Kidney glomerular epithelial cell (primary cell): ENCODE measurements at places on chromosomes 7 and 10.

GRCh38 chr10:104824380-104825006 is 183.4 kb downstream of the SORCS3 start:
- peak; percentile 50 for DNase-seq

- no peak for DNase-seq
These were observed 15.2 kb downstream of the PALD1 start for GRCh38 chr10:70493660-70494234.

DNA sequence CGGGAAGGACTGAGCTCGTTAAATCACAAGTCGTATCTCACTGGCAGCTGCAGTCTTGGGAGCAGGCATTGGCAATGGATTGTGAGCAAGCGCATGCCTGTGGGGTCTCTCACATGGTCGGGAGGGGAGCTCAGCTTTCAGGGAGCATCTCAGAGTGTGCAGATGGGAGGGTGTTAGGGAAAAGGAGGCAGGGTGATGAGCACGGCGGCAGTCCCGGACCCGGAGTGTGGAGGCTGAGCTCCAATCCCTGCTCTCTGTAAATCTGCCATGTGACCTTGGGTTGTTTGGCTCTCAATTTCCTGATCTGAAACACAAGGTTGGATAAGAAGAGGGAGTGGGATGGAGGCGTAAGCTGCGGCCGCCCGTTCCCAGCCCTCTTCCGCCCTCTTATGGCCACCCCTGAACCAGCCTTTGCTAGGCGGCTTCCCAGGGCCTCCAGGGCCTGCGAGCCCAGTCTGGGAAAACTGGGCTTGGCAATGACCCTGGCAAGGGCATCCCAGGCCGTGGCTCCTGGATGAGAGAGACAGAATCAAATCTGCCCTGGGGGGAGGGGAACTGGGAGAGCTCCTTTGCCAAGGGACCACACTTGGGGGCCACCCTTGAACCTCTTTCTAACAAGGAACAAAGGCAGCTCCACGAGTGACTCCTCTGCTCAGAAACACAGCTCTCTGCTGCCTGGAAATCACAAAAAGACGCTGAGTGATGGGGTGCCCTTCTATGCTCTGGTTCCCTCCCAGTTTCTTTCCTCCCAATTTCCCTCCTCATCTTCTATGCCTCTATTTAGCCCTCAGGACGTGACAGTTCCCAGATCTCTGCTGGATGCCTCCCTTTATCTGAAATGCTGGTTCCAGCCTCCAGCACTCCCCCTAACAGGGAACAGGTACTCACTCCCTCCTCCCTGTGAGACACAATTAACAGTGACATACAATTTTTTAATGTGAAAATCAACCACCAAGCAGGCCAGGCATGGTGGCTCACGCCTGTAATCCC is 41.7 kb upstream of the LOXL4 start:
- DNase-seq, result peak; percentile 46

- no peak for DNase-seq
These were observed 16.3 kb upstream of the GLI3 start for GRCh38 chr7:42253316-42253715.

- no peak for DNase-seq
These were observed 36.2 kb upstream of the SDK1 start for GRCh38 chr7:3264693-3265339.

DNA sequence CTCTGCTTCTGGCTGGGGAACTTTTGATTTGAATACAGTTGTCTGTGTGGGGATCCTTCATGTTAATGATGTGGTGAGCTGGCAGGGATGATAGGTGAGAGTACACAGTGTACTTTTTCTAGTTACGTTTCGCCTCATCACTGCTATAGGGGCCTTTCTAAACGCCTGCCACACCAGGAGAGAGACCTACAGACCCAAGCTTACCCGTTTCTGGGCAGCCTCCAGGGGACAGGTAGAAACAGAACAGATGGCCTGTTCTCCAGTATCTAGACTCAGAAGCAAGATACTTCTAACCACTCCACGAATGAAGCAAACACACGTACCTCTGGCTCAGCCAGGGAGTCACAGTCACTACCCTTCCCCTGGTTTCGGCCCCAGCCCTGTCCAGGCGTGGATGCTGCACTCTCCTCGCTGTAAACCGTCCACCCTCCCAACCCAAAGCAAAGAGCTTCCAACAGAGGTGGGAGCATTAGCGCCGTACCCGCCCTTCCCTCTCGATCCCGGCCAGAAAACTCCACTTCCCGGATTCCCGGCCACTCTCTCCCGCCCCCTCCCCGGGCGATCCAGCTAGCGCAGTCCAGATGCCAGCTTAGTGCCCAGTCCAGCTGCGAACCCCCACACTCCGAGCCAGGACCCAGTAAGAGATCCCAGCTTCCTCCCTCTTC is 1.2 kb downstream of the CCDC6 start:
- DNase-seq, result no peak

DNA sequence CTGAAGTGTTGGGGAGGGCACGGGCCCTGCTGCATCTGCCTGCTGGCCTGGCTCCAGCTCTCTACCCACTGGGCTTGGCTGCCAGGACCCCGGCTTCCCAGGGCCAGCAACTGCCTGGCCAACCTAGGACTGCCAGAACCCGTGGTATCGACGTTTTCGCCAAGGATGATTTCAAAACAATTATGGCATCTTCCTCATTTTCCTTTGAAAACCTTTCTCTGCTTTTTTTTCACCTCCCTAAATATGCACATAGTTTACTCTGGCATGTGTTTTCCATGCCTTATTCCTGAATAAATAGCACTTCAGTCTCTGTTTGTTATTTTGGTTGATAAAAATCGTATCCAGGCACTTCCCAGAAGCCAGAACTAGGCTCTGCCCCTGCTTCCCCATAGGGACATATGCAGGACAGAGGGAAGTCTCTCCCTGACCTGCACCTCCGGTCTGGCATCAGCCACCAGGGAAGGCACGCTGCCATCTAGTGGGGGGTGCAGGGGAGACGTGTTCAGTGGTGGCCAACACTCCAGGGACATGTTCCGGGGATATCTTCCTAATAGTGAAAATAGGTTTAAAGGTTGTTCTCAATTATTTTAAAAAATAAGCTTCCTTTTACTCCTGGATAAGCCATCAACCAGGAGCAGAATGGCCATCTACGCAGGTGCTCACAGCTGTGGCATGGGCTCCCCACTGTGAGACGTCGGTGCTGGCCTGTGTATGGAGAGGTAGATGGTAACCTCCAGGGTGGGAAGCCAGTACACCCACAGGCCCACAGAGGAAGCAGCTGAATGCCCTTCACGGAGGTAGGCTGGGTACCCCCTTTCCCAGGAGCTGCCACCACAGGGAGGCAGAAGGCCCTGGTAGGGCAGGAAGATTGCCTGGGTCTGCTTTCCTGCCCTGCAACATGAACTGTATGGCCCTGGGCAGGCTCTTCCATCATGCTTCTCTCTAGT is 30.7 kb upstream of the ANTXRL start:
- peak; percentile 55 for DNase-seq

DNA sequence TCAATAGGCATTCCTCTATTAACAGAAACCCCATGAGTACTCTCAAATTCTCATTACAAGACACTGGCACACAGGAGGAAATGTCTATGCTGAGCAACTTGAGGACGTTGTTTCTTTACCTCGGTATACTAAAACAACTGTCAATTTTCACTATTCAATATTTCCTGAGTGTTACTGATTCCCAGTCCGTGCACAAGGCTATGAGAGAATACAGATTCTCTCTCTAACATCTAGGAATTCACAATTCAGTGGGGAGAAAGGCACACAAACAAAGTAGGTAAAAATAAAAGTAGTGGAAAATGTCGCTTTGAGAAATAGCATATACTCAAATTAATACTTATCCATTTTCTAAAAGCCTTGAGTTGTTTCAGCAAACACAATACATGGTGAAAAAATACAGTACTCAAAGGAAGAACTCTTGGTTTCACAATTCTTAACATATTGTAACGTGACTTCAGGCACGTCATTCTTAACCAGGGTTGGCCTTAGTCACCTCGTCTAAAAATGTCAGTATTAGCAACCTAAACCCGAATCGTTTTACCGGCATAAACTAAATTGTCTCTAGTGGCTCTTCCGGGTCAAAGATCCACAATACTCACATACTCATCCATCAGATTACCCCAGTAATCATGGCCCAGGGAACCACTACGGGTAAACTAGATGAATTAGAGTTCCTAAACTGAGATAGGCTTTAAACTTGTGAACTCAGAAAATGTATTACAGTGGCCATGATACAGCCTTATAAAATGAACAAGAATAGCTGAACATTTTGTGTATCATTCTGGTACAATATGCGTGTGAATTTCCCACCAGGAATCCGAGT is 1.5 kb downstream of the IPMK start:
- DNase-seq, result peak; percentile 37

GRCh38 chr10:79283616-79284015 is 63.7 kb upstream of the PPIF start:
- DNase-seq, result no peak

- DNase-seq, result no peak
These were observed 548.9 kb upstream of the STEAP1 start for GRCh38 chr7:89605362-89605761.

DNA sequence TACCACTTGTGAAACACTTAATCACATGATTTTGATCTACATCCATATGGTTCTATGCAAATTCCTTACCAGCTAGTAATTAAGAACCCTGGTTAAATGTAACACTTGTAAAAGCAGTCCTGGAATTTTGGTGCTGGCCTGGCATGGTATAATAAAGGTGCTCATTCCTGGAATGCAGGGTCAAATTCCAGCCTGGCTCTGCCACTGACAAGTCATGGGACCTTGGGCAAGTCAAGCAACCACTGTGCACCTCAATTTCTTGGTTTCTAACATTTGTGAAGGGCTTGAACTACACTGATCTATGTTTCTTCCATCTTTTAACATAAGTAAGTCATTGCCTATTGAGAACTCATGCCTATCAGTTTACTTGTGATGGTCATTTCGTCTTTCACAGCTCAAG is 91.9 kb upstream of the PIK3CG start:
- DNase-seq, result peak; percentile 60

GRCh38 chr7:1255080-1255816 is 22.6 kb downstream of the UNCX start:
- DNase-seq, result no peak

- no peak for DNase-seq
These were observed 3.5 kb downstream of the NRCAM start for GRCh38 chr7:108452707-108453106.

DNA sequence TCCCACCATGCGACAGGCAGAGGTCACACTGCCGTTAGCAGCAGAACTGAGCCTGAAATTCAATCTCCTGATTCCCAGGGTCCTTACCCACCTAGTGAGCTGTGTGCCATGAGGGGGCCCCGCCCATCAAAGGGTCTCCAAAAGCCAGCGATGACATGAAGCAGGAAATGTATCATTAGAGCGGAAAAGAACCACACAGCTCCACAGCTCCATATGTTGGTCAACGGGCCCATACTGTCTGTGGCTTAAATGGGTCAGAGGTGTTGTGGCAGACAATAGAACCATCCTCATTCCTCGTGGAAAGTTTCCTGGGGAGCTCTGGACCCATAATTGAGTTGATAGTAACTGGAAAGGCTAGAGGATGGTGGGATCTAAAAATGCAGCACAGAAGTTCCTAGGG is 68.1 kb upstream of the PODXL start:
- DNase-seq, result no peak

DNA sequence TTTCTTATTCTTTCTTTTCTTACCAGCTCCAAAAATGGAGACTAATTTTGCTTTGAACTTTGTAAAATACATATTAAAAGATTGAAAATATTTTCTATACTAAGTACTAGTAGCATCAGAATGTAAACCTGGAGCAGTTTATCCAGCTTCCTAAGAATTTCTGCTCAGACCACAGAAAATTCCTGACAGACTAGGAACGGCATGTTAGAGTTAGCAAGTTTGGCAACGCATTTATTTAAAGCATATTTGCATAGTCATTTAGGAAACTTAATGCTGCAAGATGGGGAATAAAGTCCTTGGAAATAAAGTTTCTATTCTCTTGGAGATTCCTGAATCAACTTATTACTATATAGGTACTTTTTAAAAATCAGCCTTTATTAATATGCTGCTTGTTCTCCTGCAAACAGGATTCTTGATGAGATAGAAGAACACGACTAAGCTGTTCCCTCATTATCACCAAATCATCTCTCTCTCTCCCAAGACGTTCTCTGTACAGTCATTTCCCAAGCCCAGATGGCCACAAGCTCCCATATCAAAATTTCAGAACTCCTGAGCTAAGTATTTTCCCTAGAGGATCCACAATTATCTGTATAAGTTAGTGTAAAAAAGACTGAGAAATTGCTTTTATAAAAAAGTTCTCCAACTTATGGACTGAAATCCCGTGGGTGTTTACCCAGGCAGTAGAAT is 305.8 kb upstream of the NEBL start:
- no peak for DNase-seq

DNA sequence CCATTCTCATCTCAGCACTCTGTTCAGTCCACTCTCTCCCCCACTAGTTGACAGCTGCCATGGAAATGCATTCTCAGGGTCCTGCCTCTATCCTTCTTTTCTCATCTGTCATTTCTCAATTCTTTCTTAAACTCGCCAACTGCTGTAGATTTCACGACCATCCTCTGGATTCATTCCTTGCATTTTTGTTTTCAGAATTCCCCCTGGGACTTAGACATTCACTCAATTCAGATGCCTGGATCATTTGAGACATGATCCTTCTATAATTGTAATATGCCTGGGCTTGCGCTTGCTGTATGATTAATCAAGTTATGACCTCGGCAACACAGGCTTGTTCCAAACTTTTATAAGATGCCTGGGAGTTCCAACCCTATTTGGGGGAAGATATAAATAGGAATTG is 104.5 kb downstream of the RAB11FIP2 start:
- DNase-seq, result no peak

GRCh38 chr10:79942261-79943185 is 6.4 kb downstream of the SFTPD start:
- no peak for DNase-seq

DNA sequence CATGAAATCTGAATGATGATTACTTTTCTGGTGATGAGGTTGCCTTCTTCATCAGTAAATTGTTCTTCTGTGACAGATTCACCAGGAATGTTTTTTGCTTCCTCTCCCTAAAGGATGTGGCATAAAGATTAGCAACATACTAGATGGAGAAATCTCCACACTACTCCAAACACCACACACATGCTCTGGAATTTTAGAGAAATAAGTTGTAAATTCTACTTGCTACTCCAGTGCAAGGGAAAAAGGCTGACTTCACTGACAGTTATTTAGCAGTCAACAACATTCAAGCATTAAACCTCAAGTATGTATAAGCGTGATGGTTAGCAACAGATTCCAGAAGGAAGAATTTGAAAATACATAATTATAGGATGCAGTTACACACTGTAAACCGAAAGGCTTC is 137.9 kb upstream of the CCDC6 start:
- peak; percentile 5 for DNase-seq

DNA sequence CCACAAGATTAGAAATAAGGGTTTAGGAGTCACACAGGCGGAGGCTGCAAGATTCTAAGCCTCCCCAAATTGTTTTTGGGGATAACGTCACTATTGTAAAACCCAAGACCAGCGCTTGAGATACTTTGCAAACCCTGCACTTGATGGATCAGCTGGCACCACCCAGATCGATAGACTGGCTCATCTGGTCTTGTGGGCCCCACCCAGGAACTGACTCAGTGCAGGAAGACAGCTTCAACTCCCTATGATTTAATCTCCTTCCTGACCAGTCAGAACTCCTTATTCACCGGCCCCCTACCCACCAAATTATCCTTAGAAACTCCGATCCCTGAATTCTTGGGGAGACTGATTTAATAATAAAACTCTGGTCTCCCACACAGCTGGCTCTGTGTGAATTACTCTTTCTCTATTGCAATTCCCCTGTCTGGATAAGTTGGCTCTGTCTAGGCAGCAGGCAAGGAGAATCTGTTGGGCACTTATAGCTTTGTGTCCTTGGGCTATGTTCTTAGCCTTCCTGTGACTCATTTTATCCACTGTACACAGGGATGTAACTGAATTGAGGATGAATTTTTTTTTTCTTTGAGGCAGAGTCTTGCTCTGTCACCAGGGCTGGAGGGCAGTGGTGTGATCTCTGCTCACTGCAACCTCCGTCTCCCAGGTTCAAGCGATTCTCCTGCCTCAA is 64.4 kb upstream of the CARD11 start:
- DNase-seq, result no peak
